ENCODE measurements at places on chromosomes 16 and 17.

DNA sequence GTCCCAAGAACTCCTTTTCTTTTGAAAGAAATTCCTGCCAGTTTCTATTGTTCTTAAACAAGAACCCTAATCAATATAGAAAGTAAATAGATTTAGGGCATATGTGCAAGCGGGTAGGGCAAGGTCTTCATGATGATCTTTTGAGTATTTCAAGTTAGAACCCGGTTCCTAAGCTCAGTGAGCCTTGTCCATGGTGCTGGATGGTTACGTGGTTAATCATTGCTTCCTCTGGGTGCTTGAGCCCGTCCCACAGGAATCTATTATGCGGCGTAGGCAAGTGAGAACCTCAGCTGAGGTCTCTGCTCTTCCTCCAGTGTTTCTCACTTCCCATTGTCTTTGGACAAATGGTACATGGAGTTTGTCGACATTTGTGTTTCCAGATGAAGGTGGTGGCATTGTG, 580.8 kb upstream of the EEF2KMT start:
- no peak for DNase-seq

DNA sequence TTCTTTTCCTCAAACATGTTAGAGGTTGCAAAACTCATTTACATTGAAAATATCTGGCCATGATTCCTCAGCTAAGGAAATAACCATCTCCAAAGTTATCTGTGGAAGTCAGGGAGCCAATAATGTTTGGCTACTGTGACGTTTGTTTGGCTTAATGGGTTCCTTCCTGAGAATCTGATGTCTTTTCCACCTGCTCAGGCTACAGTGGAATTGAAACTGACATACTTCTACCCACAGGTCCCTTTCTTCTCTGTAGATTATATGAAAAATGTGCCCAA, 221.1 kb upstream of the XYLT1 start:
- DNase-seq, result no peak

DNA sequence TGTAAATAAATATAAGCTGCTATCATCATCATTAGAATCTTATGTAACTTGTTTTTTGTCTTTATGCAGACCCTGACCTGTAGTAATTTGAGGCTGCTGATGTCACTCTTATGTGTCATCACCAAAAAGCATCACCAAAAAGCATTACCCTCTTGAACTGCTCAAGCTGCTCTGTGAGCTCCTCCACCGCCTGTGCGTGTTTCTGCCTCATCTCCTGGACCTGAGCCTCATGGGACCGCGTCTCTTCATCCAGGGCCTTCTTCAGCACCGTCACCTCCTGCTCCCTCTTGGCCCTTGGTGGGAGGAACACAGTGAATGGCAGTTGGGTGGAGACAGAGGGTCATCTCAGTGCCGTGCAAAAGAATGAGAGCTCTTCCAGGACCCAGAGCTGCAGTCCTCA, 82.4 kb downstream of the NDE1 start:
- DNase-seq, result no peak

DNA sequence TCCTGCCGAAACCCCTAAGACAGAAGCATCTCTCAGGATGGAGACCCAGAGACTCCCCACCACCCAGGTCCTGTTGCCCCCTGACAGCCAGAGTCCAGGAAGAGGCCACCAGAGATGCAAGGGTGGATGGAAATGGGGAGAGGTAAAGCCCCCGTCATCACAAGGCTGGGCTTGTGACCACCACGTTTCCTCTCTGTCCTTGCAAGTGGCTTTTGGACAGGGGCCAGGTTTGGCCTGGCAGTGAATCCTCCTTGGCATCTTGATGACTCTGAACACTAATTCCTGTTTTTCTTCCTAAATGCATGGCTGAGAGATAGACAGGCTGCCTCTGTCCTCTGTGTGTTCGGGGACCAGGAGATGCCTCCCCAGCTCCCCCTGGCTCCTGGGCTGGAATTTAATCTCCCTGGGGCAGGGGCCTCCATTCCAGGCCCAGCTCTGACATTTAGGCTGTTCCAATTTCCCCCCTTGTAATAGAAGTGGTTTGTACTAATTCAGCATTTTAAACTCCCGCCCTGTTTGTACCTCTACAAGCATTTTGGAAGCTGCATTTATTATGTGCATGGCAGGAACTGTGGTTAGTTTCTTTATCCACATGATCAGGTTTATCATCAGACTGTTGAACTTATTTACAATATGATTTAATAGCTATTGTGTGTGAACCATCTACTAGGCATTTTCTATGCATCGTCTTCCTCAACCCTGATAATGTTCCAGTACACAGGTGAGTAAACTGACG, 116.1 kb upstream of the IRX6 start:
- no peak for DNase-seq

GRCh38 chr17:3663102-3664011, 5.0 kb downstream of the TAX1BP3 start:
- DNase-seq, result no peak

DNA sequence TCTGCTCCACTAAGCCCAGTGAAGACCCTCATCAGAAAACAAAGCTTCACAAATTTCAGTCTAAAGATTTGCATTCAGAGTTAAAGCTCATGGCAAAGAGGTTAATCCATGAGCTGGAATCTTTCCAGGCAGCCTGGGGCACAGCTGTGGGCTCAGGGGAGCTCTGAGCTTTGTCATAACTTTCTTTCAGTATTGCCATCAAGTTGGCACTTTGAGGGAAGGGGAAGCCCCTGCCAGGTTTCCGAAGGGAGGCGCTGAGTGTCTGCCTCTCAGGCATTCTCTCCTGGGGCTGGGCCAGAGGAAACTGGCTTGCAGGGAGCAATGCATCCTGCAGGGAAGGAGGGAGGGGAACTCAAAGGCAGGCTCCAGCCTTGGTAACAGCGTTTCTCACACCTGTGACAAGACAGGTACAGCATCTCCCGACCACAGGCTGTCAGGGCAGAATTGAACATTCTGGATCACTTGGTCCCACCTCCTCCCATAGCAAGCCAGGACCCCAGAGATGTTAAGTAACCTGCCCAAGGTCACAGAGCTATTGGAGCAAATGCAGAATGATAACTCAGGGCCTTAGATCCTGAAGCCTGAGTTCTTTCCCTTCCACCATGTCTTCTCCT, 3.9 kb downstream of the LPO start:
- no peak for DNase-seq

DNA sequence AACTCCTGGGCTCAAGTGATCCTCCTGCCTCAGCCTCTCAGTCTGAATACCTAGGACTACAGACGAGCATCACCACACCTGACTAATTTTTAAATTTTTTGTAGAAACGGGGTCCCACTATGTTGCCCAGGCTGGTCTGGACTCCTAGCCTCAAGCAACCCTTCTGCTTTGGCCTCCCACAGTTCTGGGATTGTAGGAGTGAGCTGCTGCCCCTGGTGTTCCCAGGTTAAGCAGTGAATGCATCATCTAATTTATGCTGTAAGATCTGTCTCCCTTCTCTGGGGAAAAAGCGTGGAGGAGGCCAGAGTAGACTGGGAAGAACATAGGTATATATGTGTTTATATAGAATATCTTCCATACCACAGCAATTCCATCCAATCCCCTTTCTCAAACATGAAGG, 6.6 kb upstream of the N4BP1 start:
- DNase-seq, result no peak

- no peak for DNase-seq
These were observed 330.3 kb downstream of the SEC14L1 start for GRCh38 chr17:77470800-77471733.

DNA sequence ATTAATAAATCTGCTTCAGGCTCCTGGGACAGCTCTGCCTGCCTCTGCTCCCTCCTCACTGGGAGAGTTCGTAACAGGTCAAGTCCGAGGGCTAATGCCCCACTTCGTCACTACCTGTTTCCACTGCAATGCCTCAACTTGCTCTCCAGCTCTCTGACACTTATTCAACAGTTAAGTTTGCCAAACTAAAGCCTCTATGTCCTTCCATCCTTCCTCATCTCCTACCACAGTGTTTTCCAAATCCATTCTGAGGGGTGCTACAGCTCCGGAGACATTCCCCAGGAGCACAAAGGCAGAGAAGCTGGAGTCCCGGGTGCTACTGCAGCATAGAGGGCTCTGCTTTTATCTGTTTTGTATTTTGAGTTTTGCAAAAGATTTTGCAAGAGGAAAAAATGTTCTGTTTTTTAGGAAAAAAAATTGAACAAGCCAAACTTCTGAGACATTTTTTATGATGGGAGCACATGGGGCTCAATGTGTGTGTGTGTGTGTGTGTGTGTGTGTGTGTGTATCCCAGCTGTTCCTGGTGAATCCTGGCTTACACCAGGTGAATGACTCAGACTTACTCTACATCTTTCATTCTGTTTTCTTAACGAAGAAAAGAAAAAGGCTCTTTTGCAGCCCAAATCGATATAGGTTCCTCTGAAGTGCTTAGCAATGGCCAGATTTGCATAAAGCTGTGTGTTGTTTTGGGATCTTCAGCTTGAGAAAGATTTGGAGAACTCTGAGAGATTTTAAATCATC, 46.1 kb upstream of the MYOCD start:
- no peak for DNase-seq

GRCh38 chr16:83253521-83253920, 554.3 kb upstream of the HSBP1 start:
- no peak for DNase-seq

GRCh38 chr17:71063127-71063526, 893.8 kb downstream of the KCNJ2 start:
- no peak for DNase-seq

DNA sequence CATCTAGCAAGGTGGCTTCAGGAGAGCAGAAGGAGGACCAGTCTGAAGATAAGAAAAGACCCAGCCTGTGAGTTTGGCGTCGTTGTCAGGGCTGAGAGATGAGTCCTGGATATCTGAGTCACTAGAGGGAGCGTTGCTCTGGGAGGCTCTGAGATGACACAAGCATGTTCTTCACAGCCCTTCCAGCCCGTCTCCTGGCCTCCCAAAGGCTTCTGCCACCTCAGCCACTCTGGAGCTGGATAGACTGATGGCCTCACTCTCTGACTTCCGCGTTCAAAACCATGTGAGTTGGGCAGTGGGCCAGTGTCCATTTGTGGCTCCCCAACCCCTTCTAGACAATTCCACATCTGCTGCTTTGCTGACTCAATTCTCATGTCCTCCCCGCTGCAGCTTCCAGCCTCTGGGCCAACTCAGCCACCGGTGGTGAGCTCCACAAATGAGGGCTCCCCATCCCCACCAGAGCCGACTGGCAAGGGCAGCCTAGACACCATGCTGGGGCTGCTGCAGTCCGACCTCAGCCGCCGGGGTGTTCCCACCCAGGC, 2.3 kb downstream of the TGFB1I1 start:
- DNase-seq, result no peak

- no peak for DNase-seq
These were observed 10.2 kb downstream of the PIK3R5 start for GRCh38 chr17:8955021-8955959.

GRCh38 chr16:48946686-48947370, 334.8 kb downstream of the CBLN1 start:
- DNase-seq, result no peak

DNA sequence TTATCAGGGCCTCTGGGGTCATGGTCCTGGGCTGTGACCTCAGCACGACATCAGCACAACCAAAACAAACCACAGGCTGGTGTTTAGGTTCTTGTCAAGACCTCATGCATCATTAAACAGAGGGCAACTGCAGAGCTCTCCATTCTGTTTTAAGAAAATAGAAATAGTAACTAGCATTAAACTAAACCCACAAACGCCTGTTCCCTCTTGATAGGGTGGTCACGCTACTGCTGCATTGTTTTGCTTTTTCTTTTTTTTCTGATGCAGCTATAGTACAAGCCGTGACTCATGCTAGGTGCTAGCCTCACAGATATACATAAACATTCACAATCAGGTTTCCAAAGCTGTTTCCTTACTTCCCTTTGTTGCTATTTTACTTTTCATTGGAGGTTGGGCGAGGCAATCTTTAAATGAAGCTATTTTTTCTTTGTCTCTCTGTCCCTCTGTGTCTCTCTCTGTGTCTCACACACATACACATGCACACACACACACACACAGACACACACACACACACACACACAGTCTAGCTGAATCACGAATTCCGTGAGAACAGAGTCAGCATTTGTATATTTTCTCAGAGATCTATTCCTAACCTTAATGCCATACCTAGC, 310.3 kb downstream of the CDH13 start:
- DNase-seq, result peak; percentile 10

DNA sequence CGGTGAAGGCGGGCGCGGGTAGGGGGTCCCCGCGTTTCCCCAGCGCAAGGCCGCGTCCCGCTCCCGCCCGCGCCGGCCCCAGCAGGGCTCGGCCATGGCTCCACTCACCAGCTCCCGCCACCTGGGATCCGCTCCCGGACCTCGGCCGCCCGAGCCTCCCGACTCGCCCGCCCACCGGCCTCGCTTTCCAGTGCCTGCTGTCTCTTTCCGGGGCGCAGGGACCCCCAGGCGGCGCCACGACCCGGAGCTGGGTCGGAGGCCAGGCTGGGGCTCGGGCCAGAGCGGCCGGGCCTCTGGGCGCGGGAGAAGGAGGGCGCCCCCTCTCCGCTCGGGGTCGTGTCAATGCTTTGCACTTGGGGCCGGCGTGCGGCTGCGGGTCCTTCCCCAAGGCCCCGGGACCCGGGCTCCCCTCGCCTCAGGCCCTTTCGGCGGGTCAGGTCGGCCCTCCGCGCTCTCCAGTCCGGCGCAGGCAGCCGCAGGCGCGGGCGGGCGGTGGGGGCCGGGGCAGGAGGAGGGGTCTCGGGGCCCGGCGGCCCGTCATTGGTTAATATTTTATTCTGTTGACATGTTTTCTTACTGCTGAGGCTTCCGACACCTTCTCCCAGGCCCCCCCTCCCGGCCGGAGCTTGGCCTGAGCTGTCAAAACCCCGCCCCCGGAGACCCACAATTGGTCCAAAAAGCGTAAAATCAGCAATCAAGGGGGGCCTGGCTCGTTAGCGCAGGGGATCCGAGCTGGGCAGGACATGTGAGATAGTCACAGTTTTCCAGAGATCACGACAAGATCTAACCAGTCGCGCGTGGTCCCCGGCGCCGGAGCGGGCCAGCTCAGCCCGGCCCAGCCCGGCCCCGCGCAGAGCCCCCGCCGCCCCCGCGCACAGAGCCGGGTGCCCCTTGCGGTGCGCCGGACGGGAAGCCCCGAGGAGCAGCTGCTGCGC, at the start of gene TBX2:
Gene TBX2 (plus strand): TSS at position 713 of the 935 bp plus-strand sequence. CDS start 334 bp downstream, outside the sequence.
- DNase-seq, result peak; percentile 89

DNA sequence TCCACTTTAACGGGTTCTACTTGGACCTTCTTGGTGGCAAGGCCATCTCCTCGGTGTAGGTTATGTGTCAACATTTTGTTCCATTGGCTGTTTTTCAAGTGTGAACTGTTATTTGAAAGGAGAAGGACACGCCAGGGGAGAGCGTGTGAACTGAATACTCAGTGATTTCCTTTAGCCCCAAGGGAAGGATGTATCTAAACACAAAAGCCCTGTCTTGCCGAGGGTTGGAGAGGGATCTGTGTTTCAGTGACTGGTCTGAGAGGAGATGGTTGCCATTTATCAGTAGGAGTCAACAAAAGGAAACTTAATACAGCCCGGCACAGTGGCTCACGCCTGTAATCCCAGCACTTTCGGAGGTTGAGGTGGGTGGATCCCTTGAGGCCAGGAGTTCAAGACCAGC, 50.0 kb downstream of the USP10 start:
- no peak for DNase-seq

All from amniotic stem cell (primary cell).